Activated T-cell treated with anti-CD3 and anti-CD28 coated beads for 24 hours (primary cell): ENCODE measurements at places on chromosomes 1 and 21.

GRCh38 chr1:194830387-194830786 lies 1644.0 kb upstream of the B3GALT2 start:
- DNase-seq = no peak

- no peak for DNase-seq
Observed at GRCh38 chr1:81600878-81601622, 199.7 kb upstream of the ADGRL2 start.

- DNase-seq = no peak
Observed at GRCh38 chr1:83787246-83787998, 211.5 kb downstream of the TTLL7 start.

- DNase-seq = no peak
Observed at GRCh38 chr21:30238168-30238567, 22.3 kb upstream of the CLDN8 start.

- DNase-seq = peak; percentile 11
Observed at GRCh38 chr1:15027515-15027986, 126.0 kb upstream of the TMEM51 start.

- DNase-seq = no peak
Observed at GRCh38 chr21:35178827-35179226, 129.7 kb upstream of the RUNX1 start.

DNA sequence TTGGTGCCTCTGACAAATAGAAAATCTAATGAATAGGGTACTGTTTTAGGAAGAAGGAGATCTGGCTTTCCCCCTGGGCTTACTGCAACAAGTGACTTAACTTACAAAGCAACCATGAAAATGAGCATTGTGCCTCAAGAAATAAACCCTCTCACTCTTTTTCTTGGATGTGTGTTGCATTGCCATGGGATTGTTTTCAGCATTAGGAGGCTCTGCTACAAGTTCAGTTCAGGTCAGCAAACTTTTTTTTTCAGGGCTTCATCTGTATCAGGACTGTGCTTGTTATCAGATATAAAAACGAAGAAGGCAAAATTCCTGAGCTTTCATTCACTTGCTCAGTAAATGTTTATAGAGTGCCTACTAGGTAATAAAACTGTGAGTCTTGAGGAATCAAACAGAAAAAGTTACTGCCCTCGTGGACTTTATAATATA lies 37.8 kb upstream of the DOCK7 start:
- DNase-seq = no peak

DNA sequence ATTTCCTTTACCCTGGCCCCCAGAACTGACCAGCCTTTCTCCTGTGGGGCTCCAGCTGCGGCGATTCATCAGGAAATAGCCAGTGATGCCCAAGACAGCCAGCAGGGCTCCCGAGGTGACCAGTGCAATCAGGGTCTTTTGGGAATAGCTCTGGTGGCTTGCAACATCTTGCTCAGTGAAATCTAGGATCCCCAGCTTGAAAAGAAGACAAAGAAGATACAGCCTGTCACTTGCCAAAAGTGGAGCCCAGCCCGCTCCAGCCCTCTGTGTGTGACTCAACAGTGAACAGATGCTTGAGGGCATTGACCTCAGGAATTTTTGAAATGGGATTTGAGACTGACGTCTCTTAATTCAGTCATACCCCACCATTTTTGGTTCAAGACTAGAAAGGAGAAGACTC lies 22.3 kb downstream of the CD34 start:
- DNase-seq = no peak

- DNase-seq = no peak
Observed at GRCh38 chr1:31954607-31955283, 16.6 kb upstream of the PTP4A2 start.

GRCh38 chr1:153633161-153633753 lies 609 bp upstream of the CHTOP start:
- no peak for DNase-seq

GRCh38 chr1:115668579-115668978 lies 26.8 kb downstream of the VANGL1 start:
- no peak for DNase-seq

DNA sequence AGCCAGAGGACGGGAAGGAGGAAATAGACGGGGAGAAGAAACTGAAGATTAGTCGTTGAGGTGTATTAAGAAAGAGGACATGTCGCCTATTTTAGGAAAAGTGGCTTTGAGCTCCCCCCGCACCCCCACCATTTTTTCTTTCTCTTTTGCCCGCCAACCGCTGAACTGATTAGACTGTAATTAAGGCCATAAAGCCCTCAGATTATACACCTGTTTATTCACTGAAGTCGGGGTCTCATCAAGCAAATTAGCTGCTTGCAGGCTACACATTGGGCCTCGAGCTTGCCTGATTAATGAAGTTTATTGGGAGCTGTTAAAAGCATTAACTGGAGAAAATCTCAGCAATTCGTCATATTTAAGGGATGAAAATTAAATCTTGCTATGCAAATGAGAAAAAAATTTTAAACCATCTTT lies 119.4 kb upstream of the RRP15 start:
- DNase-seq = no peak

- no peak for DNase-seq
Observed at GRCh38 chr21:36518883-36519492, 39.1 kb upstream of the CLDN14 start.

DNA sequence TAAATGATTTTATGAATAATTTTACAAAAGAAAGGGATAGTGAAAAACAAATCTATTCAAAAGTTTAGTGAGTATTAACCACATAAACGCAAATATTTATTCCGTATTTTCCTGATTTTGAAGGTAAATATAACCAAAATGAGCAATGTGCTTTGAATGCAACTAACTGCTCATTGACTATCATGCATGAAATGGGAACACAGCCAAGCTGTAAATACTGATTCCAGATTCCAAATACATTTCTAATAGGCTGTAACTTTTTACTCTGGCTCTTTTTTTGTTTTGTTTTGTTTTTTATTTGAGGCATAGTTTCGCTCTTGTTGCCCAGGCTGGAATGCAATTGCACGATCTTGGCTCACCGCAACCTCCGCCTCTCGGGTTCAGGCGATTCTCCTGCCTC lies 41.8 kb downstream of the SELENOF start:
- DNase-seq = no peak

DNA sequence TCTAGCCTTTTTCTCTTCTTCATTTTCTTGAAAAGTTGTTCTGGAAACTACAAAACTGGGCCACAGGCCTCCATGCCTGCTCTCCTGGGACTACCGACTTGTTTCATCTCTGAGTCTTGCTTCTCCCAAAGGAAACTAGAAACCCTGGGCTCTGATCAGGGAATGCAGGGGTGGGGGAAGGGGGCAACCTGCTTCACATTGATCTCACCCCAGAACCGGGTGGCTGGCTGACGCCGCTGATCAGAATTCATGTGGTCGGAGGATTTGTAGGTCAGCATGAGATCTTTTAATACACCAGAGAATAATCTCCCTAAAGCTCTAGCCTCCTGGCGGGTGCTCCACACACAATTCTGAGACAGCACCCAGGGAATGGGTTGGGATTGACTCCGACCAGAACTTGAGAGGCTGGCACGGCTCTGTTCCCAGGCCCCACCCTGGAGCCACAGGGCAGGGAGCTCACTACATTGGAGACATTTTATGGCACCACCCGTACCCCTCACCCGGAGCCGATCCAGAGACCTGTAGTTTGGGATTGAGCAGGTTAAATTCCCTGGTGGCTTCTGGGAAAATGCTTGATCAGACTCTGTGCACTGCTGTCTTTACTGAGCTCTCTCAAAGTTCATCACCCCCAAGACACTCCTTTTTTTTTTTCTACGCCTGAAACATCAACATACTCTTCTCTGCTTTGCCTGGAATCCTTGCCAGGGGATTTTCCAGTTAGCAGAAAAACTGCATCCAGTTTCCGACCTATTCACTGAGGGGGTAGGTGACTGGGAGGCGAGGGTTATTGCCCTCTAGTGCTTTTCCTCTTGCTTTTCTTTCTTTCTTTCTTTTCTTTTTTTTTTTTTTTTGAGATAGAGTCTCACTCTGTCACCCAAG lies 12.2 kb upstream of the ARHGEF10L start:
- DNase-seq = no peak
